ENCODE measurements at places on chromosomes 11 and 22.
A peak's percentile ranks its signal among the peaks of the same experiment; 100 is the strongest.

- H3K36me3 ChIP-seq: no peaks in the 10 kb centered on the region
- H3K27me3 ChIP-seq: no peaks in the 10 kb centered on the region
- H3K4me1 ChIP-seq: peaks cover 24% of the 10 kb centered on the region
- H3K27ac ChIP-seq: no peak overlapping the region
Observed at GRCh38 chr22:25159028-25159427, 40.6 kb upstream of the CRYBB3 start.

DNA sequence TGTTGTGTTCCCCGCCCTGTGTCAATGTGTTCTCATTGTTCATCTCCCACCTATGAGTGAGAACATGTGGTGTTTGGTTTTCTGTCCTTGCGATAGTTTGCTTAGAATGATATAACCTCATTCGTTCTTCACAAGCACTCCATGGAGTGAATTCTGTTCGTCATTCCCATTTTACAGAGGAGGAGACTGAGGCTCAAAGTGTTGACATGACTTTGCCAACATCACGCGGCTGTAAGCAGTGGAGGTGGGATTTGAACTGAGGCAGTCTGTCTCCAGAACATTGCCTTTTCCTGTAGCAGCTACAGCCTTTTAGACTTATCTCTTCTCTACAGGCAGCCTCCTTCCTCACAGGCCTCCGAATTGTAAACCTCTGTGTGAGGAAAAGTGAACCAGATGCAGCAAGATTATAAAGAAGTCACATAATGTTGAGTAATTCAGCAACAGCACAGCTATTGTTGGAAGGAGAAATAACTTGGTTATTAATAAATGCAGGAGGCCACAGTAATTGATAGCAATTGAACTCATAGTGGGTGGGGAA lies 74.6 kb downstream of the MYO18B start:
- no peaks in the 10 kb centered on the region for H3K4me1 ChIP-seq
- no peak overlapping the region for H3K27ac ChIP-seq
- no peaks in the 10 kb centered on the region for H3K27me3 ChIP-seq

GRCh38 chr11:79113054-79113690 lies 327.7 kb downstream of the TENM4 start:
- H3K27ac ChIP-seq: no peak overlapping the region
- no peaks in the 10 kb centered on the region for H3K4me1 ChIP-seq
- H3K36me3 ChIP-seq: no peaks in the 10 kb centered on the region
- H3K4me3 ChIP-seq: no peak overlapping the region

GRCh38 chr11:115892016-115892415 lies 387.8 kb upstream of the CADM1 start:
- H3K4me3 ChIP-seq: no peak overlapping the region
- no peaks in the 10 kb centered on the region for H3K36me3 ChIP-seq
- H3K4me1 ChIP-seq: no peaks in the 10 kb centered on the region
- H3K27ac ChIP-seq: no peak overlapping the region
- H3K27me3 ChIP-seq: no peaks in the 10 kb centered on the region

DNA sequence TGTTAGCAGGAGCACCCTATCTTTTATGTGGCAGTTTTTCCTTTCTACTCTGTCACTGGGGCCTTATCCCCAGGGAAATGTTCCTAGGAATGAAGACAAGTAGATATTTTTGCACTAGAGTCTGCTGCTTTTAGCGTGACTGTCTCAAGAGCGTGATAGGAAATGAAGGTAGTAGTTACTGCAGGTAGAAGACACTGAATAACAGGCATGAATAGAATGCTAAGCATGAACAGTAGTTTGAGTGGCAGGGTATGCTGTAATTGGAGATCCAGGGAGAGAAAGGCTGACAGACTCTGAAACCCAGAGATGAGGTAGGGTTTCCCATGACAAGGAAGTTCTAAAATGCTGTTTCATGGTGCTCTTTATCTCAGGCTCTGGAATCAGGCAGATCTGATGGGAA lies 475.1 kb downstream of the NELL1 start:
- no peaks in the 10 kb centered on the region for H3K4me1 ChIP-seq
- no peaks in the 10 kb centered on the region for H3K36me3 ChIP-seq
- no peaks in the 10 kb centered on the region for H3K27me3 ChIP-seq
- no peak for DNase-seq
- H3K27ac ChIP-seq: no peak overlapping the region

DNA sequence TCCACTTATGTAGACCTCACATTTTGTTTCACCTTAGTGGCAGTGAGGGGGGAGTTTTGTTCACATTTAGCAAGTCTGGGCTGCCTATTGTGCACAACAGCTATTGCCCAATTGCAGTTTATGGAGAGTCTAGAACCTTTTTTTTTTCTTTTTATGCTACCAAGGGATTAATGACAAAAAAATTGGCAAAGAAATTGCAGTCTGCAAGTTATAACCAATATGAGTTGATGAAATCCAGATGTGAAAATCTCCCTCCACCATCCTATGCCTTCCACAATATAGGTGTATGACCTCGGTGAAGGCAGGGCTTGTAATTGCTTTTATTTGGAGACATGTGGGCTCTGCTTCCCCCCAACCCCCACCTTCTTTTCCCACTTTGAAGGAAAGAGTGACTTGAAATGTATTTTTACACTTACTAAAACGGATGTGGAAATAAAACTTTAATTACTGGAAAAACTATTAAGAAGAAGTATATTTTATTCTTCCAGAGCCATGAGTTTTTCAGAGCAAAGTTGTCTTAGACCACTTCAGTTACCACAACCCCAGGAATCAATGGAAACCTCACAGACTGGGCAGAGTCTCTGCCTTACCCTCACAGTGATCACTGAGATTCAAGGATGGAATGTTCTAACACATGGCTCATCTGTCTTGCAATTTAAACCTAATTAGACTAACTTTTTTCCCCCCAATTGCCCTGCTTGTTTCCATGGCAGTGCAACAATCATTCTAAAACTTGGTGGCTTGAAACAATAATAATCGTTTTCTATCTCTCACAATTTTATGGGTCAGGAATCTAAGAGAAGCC lies 120.8 kb upstream of the SLC5A12 start:
- H3K4me3 ChIP-seq: no peak overlapping the region
- no peak for DNase-seq
- H3K36me3 ChIP-seq: no peaks in the 10 kb centered on the region

DNA sequence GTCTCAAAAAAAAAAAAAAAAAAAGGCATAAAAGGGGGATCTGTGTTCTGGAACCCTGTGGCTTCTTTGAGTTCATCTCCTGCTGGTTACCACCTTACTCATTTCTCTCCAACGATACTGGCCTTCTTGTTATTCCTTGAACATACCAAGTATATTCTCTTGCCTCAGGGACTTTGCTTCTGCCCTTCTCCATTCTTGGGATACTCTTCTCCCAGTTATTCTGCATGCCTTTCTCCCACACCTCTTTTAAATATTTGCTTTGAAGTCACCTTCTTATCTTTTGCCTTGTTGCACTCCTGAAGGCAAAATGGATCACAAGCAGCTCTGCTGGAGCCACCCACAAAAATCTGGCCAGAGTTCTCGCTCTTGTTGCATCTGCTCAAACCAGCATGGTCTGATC lies 76.0 kb upstream of the RRM1 start:
- no peak overlapping the region for H3K27ac ChIP-seq
- H3K4me1 ChIP-seq: no peaks in the 10 kb centered on the region
- H3K4me3 ChIP-seq: no peak overlapping the region
- H3K27me3 ChIP-seq: no peaks in the 10 kb centered on the region
- no peaks in the 10 kb centered on the region for H3K36me3 ChIP-seq
- no peak for DNase-seq

- no peaks in the 10 kb centered on the region for H3K36me3 ChIP-seq
- H3K27me3 ChIP-seq: no peaks in the 10 kb centered on the region
- H3K4me3 ChIP-seq: no peak overlapping the region
- DNase-seq: no peak
- H3K4me1 ChIP-seq: peaks cover 24% of the 10 kb centered on the region
Observed at GRCh38 chr11:102564110-102564509, 33.6 kb upstream of the MMP7 start.

- no peaks in the 10 kb centered on the region for H3K27me3 ChIP-seq
- H3K4me1 ChIP-seq: peaks cover 48% of the 10 kb centered on the region
- no peak for DNase-seq
- H3K4me3 ChIP-seq: no peak overlapping the region
- H3K27ac ChIP-seq: no peak overlapping the region
Observed at GRCh38 chr22:36395915-36396314, 8.1 kb upstream of the MYH9 start.

- DNase-seq: peak; percentile 63
- H3K27ac ChIP-seq: no peak overlapping the region
- H3K4me3 ChIP-seq: peak overlapping the region; percentile 42
- peaks cover 16% of the 10 kb centered on the region for H3K27me3 ChIP-seq
- H3K36me3 ChIP-seq: no peaks in the 10 kb centered on the region
- peaks cover 11% of the 10 kb centered on the region for H3K4me1 ChIP-seq
Observed at GRCh38 chr22:29470159-29470855, 9.7 kb upstream of the NEFH start.

DNA sequence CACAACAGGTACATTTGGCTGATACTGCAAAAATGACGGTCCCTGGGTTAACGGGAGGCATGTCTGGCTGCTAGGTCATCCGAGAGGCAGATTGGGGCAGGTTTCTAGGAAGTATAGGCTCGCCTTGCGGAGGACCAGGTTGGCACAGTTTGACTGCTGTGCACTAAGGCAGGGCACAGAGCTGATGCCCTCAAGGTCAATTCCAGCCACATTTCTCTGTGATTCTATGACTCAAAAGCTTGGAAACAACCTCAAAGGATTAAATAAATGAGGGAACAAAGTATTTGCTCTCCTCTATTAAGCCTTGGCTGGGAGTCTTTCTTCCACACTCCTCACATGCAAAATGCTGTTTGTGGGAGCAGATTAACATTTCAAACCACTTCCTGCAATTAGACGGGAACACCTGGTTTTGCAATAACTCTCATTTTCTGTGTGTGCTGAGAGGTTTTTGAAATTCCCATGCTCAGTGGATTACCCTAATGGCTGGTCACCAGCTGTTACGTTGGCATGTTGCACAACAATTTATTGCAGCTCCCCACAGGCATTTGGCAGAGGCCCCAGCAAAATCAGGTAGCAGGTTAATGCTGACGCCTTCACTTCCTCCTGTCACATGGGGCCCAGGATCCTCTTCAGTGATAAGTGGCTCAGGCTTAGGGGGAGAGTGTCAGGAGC lies 61.0 kb upstream of the PLET1 start:
- no peaks in the 10 kb centered on the region for H3K36me3 ChIP-seq
- no peaks in the 10 kb centered on the region for H3K27me3 ChIP-seq
- DNase-seq: peak; percentile 81

- DNase-seq: no peak
- no peak overlapping the region for H3K4me3 ChIP-seq
- H3K36me3 ChIP-seq: peaks cover 47% of the 10 kb centered on the region
- no peak overlapping the region for H3K27ac ChIP-seq
Observed at GRCh38 chr11:66564538-66564937, 3.9 kb downstream of the CTSF start.

GRCh38 chr11:30128269-30128932 lies 102.4 kb upstream of the FSHB start:
- peaks cover 8% of the 10 kb centered on the region for H3K4me1 ChIP-seq
- H3K27ac ChIP-seq: no peak overlapping the region
- no peak overlapping the region for H3K4me3 ChIP-seq
- H3K36me3 ChIP-seq: no peaks in the 10 kb centered on the region
- DNase-seq: no peak

- H3K4me1 ChIP-seq: no peaks in the 10 kb centered on the region
- no peak overlapping the region for H3K4me3 ChIP-seq
- H3K27me3 ChIP-seq: no peaks in the 10 kb centered on the region
- no peak for DNase-seq
- H3K36me3 ChIP-seq: no peaks in the 10 kb centered on the region
- no peak overlapping the region for H3K27ac ChIP-seq
Observed at GRCh38 chr11:30091737-30092136, 74.9 kb upstream of the KCNA4 start.

- peaks cover 15% of the 10 kb centered on the region for H3K27me3 ChIP-seq
- H3K4me1 ChIP-seq: peaks cover 8% of the 10 kb centered on the region
- DNase-seq: no peak
- no peak overlapping the region for H3K4me3 ChIP-seq
- H3K27ac ChIP-seq: no peak overlapping the region
- no peaks in the 10 kb centered on the region for H3K36me3 ChIP-seq
Observed at GRCh38 chr22:43921370-43921769, 2.2 kb upstream of the PNPLA3 start.

- no peak overlapping the region for H3K4me3 ChIP-seq
- H3K36me3 ChIP-seq: peaks cover 12% of the 10 kb centered on the region
- peaks cover 77% of the 10 kb centered on the region for H3K4me1 ChIP-seq
- DNase-seq: no peak
- no peaks in the 10 kb centered on the region for H3K27me3 ChIP-seq
Observed at GRCh38 chr22:42178910-42179519, 48.4 kb upstream of the CYP2D6 start.

- H3K36me3 ChIP-seq: no peaks in the 10 kb centered on the region
- H3K4me3 ChIP-seq: no peak overlapping the region
- DNase-seq: no peak
- no peaks in the 10 kb centered on the region for H3K4me1 ChIP-seq
- no peaks in the 10 kb centered on the region for H3K27me3 ChIP-seq
Observed at GRCh38 chr11:18016789-18017188, 3.9 kb upstream of the SERGEF start.

- peaks cover 45% of the 10 kb centered on the region for H3K4me1 ChIP-seq
- H3K36me3 ChIP-seq: peaks cover 33% of the 10 kb centered on the region
- H3K27me3 ChIP-seq: no peaks in the 10 kb centered on the region
- peak overlapping the region; percentile 63 for H3K27ac ChIP-seq
Observed at GRCh38 chr22:49815641-49816091, 12.0 kb downstream of the BRD1 start.

- H3K27me3 ChIP-seq: no peaks in the 10 kb centered on the region
- H3K4me1 ChIP-seq: peaks cover 23% of the 10 kb centered on the region
- no peak overlapping the region for H3K4me3 ChIP-seq
- DNase-seq: no peak
- H3K36me3 ChIP-seq: no peaks in the 10 kb centered on the region
Observed at GRCh38 chr11:33292311-33292710, 35.1 kb downstream of the HIPK3 start.

- no peak for DNase-seq
- peak overlapping the region; percentile 94 for H3K4me3 ChIP-seq
- no peaks in the 10 kb centered on the region for H3K27me3 ChIP-seq
- peaks cover 56% of the 10 kb centered on the region for H3K36me3 ChIP-seq
Observed at GRCh38 chr11:65855927-65856363, 2.0 kb downstream of the CFL1 start.

DNA sequence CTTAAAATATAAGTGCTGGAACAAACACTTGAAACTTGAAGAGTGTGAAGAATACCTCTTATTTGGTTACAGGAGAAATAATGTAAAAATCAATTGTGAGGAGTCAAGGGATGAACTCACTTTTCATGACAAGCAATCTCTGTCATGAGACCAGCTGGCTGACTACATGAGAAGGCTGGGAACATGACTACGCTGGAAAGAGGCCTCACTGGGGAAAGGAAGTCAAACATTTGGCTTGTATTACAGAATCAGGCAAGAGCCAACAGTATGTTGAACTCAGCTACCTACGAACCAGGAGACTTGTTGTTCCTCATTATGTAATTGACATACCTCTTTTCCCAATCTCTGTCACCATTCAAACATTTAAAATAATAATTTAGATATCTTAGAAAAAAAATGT lies 14.4 kb downstream of the DCDC1 start:
- H3K36me3 ChIP-seq: no peaks in the 10 kb centered on the region
- no peaks in the 10 kb centered on the region for H3K4me1 ChIP-seq
- DNase-seq: no peak
- H3K27me3 ChIP-seq: no peaks in the 10 kb centered on the region
- H3K27ac ChIP-seq: no peak overlapping the region

All from stomach (tissue), 19 donors.